ENCODE measurements at places on chromosomes 1 and 21.
A peak's percentile ranks its signal among the peaks of the same experiment; 100 is the strongest.

GRCh38 chr1:15692121-15692682, 8.1 kb downstream of the PLEKHM2 start:
- no peak for DNase-seq

GRCh38 chr1:174954671-174955669, 44.8 kb upstream of the CACYBP start:
- DNase-seq: peak; percentile 55

GRCh38 chr1:19514391-19514831, 29.1 kb upstream of the CAPZB start:
- no peak for DNase-seq

- no peak for DNase-seq
Observed at GRCh38 chr1:153958961-153959260, 499 bp upstream of the CRTC2 start.

- no peak for DNase-seq
Observed at GRCh38 chr1:230117694-230118093, 50.7 kb downstream of the GALNT2 start.

- DNase-seq: no peak
Observed at GRCh38 chr1:6972399-6972798, 187.1 kb downstream of the CAMTA1 start.

DNA sequence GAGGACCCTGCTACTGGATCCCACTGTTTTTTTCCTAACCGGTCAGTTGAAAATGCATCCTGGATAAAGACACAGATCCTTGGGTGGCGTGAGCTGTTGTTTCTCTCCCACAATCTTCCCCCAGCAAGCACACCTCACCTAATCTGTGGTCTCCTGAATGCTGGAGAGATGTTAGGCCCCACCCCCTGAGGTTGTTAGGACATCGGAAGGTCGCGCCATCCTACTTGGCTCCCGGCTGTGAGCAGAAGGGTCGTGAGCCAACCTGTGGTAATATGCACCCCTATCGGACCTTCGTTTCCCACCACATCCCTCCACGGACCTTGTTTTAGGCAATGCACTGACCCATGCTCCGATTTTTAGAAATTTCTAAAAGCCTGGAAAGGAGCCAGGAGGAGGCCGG, 89.9 kb upstream of the IPO9 start:
- no peak for DNase-seq

DNA sequence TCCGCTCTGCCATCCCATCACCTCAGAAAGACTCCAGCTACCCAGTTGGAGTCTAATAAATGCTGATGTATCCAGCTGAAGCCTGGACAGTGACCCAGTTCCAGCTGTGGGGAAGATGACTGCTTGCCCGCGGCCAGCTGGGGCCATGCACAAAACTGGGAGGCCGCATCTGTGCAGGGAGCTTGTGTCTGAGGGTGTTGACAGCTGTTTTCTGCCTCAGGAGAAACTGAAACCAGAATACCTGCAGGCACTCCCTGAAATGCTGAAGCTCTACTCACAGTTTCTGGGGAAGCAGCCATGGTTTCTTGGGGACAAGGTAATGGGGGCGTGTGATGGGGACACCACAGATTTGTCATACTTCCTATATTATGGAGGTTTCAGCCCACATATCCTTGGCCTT, 3.2 kb downstream of the GSTM2 start:
- peak; percentile 36 for DNase-seq

DNA sequence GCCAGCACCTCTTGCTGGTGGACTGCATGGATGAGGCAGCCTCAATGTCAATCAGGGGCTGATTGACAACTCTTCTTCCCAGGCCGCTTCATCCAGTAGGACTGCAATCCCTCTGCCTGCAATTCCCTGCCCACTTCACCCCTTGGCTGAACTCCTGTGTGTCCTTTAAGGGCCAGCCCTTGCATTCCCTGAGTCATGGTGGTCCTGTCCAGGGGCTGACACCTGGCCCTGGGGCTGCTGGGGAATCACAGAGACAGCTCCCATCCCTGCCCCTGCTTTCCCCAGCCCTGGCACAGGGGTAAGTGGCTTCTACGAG, 4.6 kb upstream of the EPS8L3 start:
- no peak for DNase-seq

GRCh38 chr1:91779548-91780021, 106.4 kb downstream of the TGFBR3 start:
- DNase-seq: no peak

DNA sequence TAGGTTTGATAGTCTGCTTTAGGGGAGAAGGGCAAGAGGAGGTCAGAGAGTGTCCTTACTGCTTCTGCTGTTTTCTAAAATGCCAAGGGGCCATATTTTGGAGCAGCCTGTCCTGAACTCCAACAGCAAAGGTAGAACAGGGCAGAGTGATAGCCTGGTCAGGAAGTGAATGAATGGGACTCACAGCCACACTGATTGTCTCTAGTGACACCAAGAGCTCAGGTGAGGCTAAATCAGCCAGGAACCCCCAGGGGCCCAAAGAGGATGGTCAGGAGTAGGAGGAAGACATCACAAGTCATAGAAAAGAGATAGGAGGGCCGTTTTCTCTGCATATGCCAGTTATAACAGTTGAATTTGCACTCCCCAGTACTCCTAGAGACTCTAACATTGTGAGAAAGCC, 97.4 kb upstream of the DUSP10 start:
- DNase-seq: peak; percentile 21

GRCh38 chr21:43337901-43338655, 88.9 kb downstream of the SIK1 start:
- DNase-seq: peak; percentile 32

DNA sequence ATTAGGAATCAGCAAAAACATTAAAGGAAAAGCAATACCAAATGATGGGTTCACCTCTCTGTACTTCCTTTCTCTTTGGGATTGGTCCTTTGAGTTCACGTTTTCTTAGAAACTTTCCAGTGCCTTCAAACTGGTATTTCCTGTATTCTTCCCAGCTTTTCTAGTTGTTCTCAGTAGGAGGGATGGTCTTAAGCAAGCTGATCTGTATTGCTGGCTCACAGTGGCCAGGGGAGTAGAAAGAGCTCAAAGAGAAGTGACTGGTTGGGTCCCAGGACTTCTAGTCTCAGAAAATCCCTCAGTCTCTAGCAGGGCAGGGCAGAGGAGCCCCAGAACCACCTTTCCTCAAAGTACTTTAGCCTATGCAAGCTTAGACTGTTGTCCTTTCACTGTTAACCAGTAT, 10.1 kb upstream of the USP24 start:
- DNase-seq: no peak

GRCh38 chr1:93666613-93667384, 14.8 kb downstream of the BCAR3 start:
- DNase-seq: no peak

- DNase-seq: no peak
Observed at GRCh38 chr1:44423591-44424537, 18.8 kb downstream of the RNF220 start.

GRCh38 chr21:36388096-36388495, 2.9 kb downstream of the CHAF1B start:
- no peak for DNase-seq

DNA sequence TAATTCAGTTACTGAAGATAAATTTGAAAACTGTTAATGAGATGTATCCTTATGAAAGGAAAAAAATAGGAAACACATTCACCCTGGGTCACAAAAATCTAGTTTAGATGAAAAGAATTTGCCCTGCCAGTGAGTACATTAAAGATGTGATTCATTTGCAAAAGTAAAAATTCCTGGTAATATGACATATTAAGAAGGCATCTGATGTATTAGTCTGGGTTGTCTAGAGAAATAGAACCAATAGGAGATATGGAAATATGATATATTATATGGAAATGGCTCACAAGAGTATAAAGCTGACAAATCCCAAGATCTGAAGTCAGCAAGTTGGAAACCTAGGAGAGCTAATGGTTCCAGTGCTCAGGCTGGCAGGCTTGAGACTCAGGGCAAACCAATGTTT, 153.8 kb downstream of the MRPL39 start:
- no peak for DNase-seq

DNA sequence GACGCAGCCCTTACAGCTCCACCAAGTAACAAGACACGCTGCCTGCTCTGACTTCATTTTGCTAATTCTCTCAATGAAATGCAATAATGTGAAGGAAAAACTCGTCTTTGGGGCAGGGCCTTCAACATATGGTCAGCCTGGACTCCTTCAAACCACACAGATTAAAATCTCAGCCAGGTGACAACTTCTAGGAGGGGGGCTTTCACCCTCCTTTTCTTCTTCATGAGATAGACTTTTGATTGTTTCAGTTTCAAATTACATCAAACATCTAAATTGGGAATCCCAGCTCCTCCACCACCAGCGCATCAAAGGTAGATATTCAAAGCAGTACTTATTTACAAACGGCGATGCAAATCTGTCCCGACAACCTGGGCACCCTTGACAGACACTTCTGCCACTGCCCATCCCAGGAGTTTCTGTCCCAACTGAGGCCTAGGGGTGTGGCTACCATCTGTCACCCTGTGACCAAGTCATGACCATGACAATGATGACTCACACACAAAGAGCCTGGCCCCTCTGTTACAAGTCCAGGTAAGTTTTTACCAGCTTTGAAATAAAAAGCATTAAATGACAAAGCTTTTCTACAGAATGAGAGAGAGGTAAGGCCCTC, 29.7 kb downstream of the SSBP3 start:
- peak; percentile 94 for DNase-seq

- no peak for DNase-seq
Observed at GRCh38 chr21:45555251-45555556, 13.0 kb upstream of the SLC19A1 start.

DNA sequence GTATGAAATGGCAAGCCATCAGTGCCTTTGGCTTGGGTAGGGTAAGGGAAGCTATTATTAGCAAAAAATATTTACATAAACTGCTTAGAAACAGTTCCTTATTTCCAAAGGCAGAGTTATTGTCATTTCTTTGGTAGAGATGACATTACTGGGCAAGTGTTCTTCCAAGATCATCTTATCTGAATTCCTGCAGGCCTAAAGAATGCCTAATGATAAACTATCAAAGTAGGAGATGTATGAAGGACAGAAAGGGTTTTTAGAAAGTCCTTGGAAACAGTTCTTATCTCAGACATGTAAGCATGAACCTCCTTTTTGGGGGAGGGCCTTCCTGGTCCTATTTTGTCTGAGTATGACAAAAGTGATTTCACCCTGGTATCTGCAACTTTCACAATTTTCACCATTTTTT, 5.1 kb upstream of the FRRS1 start:
- DNase-seq: no peak

- DNase-seq: no peak
Observed at GRCh38 chr1:12722626-12723025, 6.7 kb downstream of the AADACL3 start.

DNA sequence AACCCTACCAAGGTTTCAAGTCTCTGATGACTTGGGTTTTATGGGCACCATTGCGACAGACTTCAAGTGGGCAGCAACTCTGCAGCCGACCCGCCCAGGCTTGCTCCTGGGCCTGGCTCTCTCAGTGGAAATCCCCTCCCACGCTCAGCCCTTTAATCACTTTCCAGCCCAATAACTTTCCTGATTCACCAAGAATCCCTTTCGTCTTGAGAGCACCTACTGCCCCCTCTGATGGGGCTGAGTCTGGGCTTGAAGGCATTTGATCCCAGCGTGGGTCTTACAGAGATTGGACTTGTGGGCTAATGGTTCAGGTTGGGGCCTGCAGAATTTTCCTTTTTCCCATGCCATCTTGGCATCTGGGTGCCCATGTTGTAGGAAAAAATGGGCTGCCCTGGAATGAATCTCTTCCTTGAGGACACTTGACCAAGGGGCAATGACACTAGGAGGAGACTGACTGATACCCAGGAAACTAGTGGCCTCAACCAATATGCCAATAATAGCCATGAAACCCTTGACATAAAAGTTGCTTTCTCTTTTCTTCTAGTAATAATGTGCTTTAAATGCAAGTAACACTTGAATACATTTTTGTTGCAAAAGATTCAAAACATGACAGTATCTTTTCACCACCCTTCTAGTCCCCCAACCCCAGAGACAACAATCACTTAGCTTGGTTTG, 7.8 kb upstream of the PHLDA3 start:
- peak; percentile 23 for DNase-seq

- no peak for DNase-seq
Observed at GRCh38 chr1:81808760-81809159, 8.0 kb downstream of the ADGRL2 start.

DNA sequence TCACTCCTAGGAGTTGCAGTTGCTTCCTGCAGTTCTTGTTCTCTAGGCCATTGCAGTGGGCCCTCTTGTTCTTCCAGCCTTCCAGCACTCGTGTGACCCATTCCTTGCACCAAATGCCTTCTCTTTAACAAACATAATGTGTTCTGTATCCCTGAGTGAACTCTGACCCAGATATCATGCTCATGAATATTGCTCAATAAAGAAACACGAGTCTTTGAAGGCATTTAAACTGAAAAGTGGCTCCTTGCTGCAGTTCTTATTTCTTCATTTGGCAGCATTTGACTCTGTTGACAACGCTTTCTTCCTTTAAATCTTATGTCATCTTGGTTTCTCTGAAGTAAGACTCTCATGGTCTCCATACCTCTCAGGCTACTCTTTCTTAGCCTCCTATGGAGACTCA, 100.7 kb upstream of the PDE4B start:
- DNase-seq: no peak

DNA sequence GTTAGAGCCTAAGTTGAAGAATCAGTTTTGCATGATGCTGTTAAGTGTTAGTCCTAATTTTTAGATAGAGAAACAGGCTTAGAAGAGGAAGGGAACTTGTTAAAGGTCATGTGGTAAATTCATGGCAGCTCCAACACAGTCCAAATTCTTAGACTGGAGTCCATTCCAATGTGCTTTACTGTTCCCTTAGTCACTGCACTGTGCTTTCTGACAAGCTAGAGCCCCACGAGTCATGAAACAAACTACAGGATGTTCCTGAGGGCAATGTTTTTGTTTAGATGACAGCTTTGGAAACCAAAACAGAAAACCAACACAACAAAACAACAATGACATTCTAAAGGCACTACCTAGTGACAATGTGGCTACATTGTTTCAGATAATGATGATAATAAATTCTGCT, 23.1 kb upstream of the RGS4 start:
- DNase-seq: no peak

DNA sequence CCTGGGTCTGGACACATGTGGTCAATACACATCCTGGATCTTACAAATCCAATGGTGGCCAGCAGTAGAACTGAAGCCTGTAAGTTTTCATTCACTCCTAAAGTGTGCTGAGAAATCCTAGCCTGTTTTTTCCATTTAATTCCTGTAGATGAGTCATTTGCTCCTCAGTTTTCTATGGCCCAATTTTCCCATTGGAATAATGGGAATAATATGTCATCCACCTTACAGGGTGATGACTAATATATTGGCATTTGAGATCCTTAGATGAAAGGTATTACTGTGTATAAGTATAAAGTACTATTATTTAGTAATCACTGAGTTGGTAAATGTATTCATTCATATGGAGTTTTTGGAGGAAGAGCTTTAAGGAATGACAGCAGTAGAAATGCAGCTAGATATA, 89.7 kb upstream of the ADAR start:
- no peak for DNase-seq
